ENCODE measurements at places on chromosomes 16 and 17.

GRCh38 chr17:491086-492021 is 138.7 kb upstream of the RPH3AL start:
- peak; percentile 86 for DNase-seq

- DNase-seq, result no peak
These were observed 118.2 kb upstream of the SMURF2 start for GRCh38 chr17:64780096-64781013.

- DNase-seq, result no peak
These were observed 196.6 kb downstream of the RBFOX3 start for GRCh38 chr17:79414063-79414792.

GRCh38 chr17:2963332-2964027 is 99.9 kb downstream of the OR1D5 start:
- DNase-seq, result no peak

DNA sequence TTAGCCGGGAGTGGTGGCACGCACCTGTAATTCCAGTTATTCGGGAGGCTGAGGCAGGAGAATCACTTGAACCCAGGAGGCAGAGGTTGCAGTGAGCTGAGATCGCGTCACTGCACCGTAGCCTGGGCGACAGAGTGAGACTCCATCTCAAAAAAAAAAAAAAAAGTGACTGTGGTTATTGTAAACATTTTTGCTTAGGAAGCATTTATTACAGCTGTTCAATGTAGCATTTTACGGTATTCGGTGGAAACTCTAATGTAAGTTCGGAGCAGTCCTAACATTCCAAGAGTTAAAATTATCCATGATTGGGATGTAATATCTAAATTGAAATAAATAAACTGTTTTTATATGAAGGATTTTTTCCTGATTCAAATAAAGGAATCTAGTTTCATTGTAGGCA is 254.8 kb upstream of the HSBP1 start:
- no peak for DNase-seq

- DNase-seq, result no peak
These were observed 18.5 kb downstream of the PLLP start for GRCh38 chr16:57265850-57266530.

GRCh38 chr16:75798714-75799113 is 72.4 kb upstream of the CPHXL start:
- no peak for DNase-seq

GRCh38 chr17:66552371-66552770 is 250.0 kb downstream of the PRKCA start:
- no peak for DNase-seq

DNA sequence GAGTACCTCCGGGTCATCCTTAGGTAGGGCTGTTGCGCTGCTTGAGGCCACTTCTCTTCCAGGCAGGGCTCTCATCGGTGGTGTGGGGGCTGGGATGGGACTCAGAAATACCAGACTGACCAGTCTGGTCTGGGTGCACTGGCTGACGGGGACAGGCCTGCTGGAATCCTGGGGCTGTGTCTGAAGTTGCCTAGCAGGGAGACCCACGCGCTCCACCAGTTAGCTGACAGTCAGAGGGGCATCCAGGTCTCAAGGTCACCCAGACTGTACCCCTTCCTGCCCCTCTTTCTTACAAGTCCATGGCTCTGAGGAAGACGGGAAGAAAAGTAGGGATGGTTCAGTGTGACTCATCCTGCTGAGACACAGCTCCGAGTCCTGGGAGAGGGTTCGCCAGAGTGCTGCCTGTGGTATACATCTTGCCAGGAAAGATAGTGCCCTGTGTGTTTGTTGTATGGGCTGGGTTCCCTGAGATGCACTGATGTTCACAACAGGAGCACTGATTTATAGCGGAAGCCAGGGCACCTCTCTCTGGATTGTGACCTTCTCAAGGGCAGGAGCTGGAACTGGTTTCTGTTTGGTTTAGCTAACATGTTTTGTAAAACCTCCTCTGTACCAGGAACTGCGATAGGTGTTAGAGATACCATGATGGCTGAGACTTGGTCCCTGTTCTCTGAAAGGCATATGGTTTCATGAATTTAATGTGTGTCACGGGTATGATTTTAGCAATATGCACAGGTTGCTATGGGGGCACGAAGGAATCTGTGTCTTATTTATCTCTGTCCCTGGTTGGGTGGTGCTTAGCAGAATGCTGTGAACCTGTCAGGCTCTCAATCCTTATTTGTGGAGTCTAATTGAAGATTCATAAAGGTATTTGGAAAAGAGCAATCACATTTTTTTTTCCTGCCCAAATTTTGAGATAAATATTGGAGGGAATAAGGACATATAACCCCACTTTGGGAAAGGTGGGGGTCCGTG is 97.5 kb downstream of the OR1D5 start:
- DNase-seq, result peak; percentile 38

DNA sequence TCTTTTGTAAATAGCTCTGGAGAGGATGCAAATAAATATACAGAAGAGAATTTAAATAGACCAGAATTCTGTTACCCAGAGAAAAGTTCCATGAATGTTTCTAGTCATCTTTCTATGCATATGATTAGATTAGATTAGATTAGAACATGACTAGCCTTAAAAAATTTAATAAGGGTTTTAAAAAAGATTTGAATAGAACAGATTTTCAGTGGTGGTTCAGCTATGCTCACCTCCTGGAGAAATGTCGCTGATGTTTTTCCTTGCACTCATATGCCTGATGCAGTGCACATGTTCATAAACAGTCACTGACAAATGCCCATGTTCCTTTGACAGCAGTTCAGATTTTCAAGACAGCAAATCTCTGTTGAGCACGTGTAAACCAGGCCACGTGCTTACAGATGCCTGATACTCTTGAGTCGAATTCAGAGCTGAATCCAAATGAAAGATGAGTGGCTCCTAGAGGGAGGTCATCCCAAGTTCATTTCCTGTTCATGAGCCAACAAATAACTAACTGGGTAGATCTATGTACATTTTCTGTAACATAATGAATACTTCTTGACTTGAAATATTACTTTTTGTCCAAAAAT is 19.9 kb upstream of the RAB11FIP4 start:
- peak; percentile 60 for DNase-seq

GRCh38 chr16:69204172-69204571 is 17.2 kb downstream of the SNTB2 start:
- DNase-seq, result no peak

GRCh38 chr17:54623746-54624145 is 276.9 kb upstream of the TOM1L1 start:
- DNase-seq, result no peak

DNA sequence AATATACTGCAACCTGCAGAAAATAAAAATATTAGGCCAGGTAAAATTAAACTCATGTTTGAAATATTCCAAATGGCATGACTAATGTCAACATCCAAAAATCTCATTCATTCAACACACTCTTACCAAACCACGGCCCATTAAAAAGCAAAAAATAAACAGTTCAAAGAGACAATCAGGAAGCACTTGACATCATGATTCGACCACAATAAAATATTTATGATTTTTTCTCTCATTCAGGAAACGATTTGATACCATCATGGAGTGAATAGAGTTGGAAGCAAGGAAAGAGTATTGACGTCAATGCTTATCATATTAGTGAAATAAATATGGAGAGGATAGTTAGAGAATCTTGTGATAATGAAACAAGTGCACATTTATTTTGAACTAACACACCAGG is 354.1 kb downstream of the KCNJ2 start:
- DNase-seq, result no peak

GRCh38 chr17:51035431-51035830 is 85.2 kb downstream of the SPAG9 start:
- DNase-seq, result peak; percentile 91

- DNase-seq, result peak; percentile 92
These were observed 20.8 kb upstream of the ZFHX3 start for GRCh38 chr16:73068541-73069401.

DNA sequence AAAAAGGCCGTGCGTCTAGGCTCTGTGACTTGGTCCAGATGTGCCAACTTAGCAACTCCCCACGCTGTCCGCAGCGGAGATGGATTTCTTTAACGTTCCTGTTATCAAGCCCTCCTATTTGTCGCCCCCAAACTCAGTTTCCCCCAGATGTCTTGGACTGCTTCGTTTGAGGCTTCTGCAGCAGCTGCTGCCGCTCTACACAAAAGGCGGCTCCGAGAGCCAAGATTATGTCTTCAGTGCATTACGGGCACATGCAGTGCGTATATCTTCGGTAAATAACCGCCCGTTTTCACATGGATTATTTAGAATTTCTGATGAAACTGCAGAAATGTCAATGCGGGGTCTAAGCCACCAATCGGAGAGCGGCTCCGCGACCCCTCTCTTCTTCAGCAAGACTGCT is 240.6 kb upstream of the ZFHX3 start:
- DNase-seq, result no peak

GRCh38 chr16:50272111-50272571 is 5.8 kb downstream of the ADCY7 start:
- no peak for DNase-seq

DNA sequence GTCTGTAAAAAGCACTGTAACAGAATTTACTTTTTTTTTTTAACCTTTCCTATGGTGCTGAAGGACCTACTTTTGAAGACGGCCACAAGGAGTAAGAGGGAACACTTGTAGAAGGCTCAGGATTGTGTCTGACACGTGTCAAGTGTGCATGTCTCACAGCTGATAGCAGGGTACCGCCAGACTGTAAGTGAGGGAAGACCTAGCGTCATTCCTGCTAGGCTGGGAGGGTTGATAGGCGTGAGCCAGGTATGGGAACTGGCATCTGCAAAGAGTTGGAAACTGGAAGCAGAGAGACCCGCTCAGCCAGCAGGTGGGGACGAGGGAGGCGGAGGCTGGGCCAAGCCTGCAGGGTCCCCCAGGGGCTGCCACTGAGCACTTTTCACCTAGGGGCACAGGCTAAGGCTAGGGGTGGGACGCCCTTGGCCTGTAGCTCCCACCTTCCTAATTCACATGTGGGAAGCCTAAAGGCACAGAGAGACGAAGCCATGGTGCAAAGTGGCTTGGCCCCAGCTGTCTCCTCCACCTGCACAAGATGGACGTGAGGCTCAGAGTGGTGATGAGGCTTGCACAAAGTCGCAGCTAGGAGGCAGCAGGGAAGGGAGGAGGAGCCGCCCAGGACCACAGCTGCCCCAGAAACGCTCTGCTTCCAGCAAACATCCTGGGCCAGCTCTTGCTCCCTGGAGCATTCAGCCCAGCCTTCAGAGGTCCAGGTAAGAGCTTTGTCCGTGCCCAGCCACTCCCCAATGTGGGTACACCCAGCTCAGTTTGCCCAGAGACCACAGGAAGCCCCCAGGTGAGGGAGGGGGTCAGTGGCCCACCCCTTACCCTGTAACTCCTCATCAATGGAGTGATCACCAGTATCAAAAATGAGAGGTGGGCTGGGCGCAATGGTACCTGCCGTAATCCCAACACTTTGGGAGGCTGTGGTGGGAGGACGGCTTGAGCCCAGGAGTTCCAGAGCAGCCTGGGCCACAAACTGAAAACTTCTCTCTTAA is 18.9 kb downstream of the VASN start:
- DNase-seq, result no peak

DNA sequence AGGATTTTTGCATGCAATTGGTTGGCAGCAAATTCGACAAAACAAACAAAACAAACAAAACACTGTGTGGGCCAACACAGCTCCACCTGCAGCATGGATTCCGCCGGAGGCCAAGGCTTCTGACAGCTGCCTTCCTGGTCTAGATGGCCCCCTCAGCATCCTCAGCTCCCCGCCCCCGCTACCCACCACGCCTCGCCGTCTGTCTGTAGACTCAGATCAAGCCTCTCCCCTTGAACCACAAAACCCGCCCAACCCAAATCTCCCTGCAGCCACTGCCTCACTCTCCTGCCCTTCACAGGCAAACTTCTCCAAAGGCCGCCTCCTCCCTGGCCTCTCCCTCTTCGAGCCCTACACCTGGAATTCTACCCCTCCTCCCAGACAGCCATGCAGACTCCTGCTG is 57.9 kb downstream of the RTN4RL1 start:
- DNase-seq, result no peak
